ENCODE measurements at places on chromosomes 5 and 9.
A peak's percentile ranks its signal among the peaks of the same experiment; 100 is the strongest.

DNA sequence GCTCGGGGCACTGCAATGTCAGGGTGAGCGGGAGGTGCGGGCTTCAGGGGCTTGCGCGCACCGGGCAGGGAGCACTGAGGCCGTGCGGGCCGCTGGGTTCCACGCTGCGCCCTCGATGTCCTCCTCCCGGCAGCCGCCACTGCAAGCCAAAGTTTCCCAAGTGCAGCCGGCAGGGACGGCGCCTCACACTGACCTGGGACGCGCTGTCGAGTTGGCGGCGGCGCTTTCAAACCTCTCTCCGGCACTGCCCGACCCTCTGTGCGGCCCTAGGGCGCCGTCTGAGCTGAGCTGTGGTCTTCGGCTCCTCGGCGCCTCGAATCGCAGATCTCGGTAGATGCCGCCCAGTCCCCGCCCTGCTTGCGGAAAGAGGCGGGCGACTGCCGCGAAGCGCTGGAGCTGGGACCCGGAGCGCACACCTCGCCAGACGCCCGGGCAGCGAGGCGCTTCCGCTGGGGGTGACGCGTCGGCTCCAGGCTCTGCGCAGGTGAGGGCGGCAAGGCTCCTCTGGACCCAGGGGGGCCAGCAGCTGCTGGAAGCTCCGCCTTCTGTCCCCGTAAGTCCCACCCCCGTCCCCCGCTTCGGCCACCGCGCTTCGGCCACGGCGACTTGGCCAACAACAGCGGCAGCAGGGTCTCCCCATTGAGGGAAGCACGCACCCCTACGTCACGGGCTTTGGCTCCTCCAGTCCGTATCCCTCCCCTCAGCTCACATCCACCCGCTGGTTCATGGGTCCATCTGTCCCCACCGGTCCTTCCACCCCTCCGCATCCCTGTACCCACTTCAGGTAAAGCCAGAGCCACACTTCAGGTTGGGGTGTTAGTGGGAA is at the start of gene ANKRD34B:
ANKRD34B (minus strand) TSS at position 320 of the 826 bp plus-strand sequence. CDS start 10,261 bp downstream, outside the sequence.
- DNase-seq, result peak; percentile 60

DNA sequence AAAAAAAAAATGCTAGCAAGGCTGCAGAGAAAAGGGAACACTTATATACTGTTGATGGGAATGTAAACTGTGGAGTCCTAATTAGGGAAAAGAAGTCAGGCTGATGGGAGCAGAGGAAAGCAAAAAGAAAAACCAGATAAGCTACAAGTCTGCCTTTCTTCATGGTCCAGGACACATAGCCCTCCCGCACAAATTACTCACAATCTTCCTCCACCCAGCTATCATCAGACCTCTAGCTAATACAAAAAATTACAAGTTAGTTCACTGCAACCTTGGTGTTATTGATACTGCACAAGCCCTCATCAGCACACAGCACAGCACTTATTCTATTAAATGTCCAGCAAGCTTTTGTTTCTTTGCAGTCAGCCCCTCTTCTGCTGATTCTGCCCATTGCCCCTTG is 186.0 kb upstream of the ADRA1B start:
- DNase-seq, result no peak

DNA sequence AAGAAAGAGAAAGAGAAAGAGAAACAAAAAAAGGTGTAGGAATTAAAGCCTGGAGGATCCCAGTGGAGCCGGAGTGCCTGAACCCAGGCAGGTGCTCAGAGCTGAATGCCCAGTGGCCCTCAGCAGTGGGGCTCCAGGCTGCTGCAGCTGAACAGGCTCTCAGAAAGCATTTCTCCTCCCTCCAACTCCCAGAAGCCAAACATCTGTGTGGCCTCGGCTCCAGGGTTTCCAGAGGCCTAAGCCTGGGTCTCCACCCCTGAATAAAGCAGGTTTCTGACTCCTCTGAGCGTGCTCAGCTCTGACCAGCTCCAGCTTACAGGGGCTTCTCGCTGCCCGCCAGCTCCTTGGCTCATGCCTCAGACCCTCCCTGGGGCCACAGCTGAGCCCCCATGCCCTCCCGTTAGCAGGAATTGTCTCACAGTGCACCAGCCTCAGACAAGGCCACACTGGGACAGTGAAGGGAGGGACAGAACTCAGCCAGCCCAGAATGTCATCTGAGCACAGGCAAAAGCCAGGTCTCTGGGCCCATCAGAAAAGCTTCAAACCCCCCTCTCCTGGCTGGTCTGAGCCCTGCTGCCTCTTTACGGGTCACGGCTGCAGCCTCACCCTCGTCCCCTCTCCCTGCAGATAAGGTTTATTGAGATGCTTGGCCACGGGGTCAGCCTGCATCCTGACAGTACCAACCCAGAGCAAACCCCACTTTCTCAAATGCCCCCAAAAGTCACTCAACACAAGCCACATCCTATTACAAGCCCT is 114.4 kb upstream of the PPP1R26 start:
- DNase-seq, result no peak

GRCh38 chr9:87836951-87837705 is 45.5 kb upstream of the SPATA31E1 start:
- no peak for DNase-seq

DNA sequence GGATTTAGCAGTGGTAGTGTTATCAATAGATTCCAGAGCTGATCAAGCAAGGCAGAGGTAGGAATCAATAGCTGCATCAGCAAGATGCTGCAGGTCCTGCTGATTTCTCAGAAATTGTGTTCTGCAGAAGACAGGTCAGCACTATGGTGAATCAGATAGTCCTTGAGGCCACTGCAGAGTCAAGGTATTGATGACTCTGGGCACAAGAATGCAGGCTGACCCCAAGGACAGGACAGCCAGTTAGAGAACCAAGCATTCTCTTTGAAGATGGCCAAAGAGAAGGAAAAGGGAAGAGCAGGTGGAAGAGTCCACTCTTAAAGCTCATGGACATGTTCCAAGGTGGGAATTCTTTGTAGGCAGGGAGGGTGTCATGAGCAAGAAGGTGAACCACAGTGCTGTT is 28.0 kb downstream of the PRUNE2 start:
- DNase-seq, result no peak

GRCh38 chr5:79111387-79111959 is at the start of gene BHMT:
Gene BHMT (plus strand): TSS chr5:79111809. CDS start chr5:79111886, 77 bp downstream.
- DNase-seq, result no peak

GRCh38 chr5:137492331-137492730 is 6.8 kb downstream of the SPOCK1 start:
- DNase-seq, result no peak

DNA sequence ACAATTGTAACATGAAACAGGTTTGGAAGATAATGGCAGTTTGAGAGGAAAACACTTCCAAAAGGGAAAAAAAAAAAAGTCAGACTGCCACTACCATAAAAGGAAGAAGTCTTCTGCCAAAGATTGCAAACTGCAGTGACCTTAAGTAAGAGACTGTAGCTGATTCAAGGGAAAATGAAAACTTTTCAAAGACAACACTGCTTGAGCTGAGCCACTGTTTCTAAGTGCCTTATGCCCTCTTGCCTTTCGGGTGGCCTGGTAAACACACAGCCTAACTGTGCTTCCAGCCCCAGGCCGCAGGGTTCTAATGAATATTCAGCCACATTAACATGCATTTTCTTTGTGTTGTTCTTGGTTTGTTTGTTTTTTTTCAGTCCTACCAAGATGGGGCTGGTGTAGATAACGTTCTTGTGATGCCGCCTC is 354.6 kb downstream of the BNC2 start:
- DNase-seq, result no peak

DNA sequence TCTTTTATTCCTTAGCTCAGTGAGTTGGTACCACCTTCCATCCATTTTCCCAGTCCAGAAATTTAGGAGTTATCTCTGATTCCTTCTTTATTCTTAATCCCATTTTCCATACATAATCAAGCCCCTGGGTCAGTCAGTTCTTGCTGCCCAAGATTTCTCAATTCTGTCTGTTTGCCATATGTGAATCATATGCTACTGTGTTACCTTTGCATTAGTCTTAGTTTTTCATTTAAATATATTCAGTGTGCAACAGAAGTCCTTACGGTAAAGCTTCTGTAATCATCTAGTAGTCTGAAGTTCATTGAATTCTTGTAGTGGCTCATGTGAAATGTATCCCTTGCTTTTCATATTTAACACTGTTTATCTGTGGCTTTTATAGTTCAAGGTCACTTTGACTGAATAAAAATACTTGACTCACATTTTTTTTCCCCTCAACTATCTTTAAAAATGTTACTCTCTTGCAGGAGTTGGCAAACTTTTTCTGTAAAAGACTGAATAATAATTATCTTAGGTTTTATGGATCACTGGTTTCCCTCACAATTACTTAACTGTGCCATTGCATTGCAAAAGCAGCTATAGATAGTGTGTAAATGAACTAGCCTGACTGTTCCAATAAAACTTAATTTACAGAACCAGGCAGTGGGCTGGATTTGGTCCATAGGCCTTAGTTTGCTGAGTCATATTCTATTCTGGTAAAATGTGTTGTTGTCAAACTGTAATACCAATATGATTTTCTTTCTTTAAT is 6.9 kb downstream of the KIAA1958 start:
- no peak for DNase-seq

GRCh38 chr5:103894882-103895281 is 332.3 kb upstream of the NUDT12 start:
- no peak for DNase-seq

DNA sequence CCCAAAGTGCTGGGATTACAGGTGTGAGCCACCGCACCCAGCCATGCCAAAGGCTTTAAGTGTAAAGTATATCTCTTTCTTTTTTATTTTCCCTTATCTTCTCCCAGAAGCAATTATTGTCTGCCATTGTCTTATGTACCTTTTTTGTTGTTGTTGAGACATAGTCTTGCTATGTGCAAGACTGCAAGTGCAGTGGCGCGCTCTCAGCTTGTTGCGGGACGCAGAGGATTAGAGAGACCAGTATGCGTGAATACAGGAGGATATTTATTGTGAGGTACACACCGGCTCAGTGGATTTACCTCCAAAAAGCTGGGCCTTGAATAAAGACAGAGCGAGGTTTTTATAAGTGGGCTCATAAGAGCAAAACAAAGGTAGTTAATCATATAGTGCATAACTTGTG is 11.8 kb downstream of the TMEM38B start:
- no peak for DNase-seq

- DNase-seq, result no peak
These were observed 20.5 kb upstream of the FER start for GRCh38 chr5:108727236-108727650.

DNA sequence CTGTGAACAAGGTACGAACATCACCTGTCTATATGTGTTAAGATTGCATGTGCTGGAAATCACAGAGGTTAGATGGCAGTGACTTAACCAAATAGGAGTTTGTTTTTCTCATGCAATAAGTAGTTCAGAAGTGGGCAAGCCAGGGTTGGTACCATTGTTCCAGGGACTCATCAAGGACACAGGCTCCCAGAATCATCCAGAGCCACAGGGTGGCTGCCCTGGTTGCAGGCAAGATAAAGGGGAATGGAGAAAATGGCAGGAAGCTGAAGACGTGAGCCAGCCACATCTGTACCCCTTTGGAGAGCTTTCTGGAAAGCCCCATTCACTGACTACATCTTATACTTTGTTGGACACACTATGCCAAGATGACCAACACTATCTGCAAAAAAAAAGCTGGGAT is 126.0 kb upstream of the IL12B start:
- DNase-seq, result no peak

DNA sequence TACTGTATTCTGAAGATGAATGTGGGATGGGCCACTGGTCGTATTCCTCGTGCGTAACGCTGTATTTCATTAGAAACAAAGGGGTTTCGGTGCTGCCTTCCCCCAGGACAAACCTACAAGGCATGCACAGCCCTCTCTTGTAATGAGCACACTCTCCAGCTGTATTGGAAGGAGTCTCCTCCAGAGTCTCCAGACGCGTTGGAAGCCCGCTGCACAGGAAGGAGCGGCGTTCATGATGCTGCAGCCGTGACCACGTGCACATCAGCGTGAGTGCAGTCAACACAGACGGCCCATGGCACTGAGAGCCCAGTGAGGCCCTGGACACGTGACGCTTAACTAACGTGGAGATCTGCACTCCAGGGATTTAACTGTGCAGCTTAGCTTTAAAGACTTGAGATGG is 209.0 kb upstream of the IRX1 start:
- no peak for DNase-seq

DNA sequence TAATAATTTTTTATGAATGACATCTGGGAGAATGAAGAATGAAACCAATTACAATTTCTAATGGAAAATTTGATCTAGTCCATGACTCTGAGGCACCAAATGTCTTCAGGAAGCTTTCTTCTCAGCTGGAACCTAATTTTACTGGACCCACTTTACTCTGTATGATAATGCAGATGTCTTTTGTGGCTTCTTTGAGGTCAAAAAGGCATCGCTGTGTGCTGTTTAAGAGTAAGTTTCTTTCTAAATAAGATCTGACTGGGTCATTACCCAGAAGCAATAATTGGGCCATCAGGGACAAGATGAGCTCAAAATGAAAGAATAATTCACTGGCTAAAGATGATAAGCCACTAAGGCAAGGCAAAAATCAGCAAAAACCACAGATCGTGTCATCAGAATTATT is 633.4 kb downstream of the PSAT1 start:
- DNase-seq, result no peak

GRCh38 chr5:73412597-73412988 is 36.0 kb downstream of the FOXD1 start:
- DNase-seq, result no peak

All from GM10248 (cell line).